Right lobe of liver (tissue), 6 donors: ENCODE measurements at places on chromosomes 3 and 15.

GRCh38 chr3:82103241-82103640 is 341.8 kb upstream of the GBE1 start:
- no peak for DNase-seq

- no peak for DNase-seq
These were observed 2.0 kb downstream of the ATP10A start for GRCh38 chr15:25860885-25861866.

DNA sequence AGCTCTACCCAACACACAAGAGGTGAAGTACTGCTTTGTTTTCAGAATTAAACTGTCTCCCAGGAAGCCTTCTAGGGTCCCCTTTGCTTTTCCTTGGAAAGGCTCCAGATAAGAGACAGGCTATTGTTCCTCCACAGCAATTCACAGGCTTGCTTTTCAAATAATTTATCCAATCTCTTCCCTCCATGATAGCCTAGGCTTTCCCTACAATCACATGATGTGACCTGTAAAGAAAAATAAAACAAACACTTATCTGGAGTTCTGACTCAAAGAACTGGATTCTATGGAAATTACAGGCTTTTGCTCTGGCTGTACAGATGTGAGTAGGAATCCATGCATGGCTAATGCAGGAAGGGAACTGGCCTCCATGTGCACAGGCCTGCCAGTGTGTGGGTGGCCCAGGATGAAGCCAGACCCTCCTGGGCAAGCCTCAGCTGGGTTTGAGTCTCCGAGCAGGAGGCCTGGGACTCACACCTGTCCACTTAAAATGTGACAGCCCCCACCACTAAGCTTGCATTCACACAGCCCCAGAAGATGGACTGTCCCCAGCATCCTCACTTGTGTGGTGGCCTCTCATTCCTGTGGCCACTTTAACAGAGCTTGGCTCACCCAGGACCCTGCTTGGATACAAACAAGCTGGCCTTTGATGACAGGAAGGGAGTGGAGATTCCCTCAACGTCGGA is 75.8 kb upstream of the LEKR1 start:
- DNase-seq = no peak

- DNase-seq = no peak
These were observed 30.3 kb downstream of the DUSP7 start for GRCh38 chr3:52026041-52026440.

DNA sequence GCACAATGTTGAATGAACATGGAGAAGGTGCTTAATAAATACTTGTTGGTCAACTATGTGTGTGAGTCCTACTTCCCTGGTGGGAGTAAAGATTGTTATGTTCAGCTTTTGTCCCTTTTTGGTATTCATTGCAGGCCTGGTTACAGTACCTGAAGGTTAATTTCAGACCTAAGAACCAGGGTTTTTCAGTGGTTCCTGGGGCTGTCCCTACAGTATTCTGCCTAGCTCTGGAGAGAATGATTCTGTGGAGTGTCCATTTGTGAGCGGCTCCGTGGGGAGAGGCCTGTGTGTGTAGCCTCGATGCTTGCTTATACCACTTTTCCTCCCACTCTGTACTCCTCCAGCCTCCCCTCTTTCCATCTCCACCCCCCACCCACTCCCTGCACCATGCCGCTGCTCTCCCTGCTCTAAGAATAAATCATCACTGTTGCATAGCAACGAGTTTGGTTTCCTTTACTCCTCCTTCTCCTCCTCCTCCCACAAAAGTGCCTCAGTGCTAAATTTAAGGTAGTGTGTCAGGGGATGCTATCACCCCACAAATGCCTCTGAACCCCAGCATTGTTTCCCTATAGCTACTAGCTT is 150.6 kb upstream of the ROPN1 start:
- DNase-seq = no peak

GRCh38 chr15:81166636-81167305 is 29.9 kb upstream of the IL16 start:
- no peak for DNase-seq
